CD8-positive, alpha-beta T cell (primary cell): ENCODE measurements at places on chromosomes 11 and 22. TPM values are rescaled to one million over a fixed set of nuclear protein-coding genes. Genes with fewer than 3 reads are reported as not detected.

Gene IL10RA
- total RNA-seq: 295 TPM

Gene CASP5
- not detected for total RNA-seq

Gene SPI1
- 0.58 TPM for total RNA-seq

Gene EFEMP2
- total RNA-seq: 3.8 TPM

Gene SYTL2
- total RNA-seq: 37.2 TPM

Gene ASRGL1
- total RNA-seq: 1.2 TPM
